ENCODE measurements at places on chromosomes 12 and 14.

- no peak for DNase-seq
- H3K4me1 ChIP-seq = peaks cover 12% of the 10 kb centered on the region
- H3K4me3 ChIP-seq = no peak overlapping the region
- H3K27me3 ChIP-seq = no peaks in the 10 kb centered on the region
- no peaks in the 10 kb centered on the region for H3K36me3 ChIP-seq
- H3K27ac ChIP-seq = no peak overlapping the region
Measured at GRCh38 chr12:45646851-45647581, 82.5 kb upstream of the ARID2 start.

DNA sequence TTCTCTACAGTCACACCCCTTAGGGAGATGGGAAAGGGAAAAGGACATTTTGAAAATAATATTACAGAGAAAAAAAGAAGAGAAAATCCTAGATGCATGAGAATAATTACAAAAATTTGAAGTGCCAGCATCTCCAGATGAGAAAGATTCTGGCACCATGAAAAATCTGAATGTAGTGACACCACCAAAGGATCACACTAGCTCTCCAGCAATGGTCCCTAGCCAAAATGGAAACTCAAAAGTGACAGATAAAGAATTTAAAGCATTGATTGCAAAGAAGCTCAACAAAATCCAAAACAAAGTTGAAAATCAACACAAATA is 27.4 kb upstream of the GARIN6 start:
- DNase-seq = no peak
- no peaks in the 10 kb centered on the region for H3K27me3 ChIP-seq
- H3K4me1 ChIP-seq = no peaks in the 10 kb centered on the region

DNA sequence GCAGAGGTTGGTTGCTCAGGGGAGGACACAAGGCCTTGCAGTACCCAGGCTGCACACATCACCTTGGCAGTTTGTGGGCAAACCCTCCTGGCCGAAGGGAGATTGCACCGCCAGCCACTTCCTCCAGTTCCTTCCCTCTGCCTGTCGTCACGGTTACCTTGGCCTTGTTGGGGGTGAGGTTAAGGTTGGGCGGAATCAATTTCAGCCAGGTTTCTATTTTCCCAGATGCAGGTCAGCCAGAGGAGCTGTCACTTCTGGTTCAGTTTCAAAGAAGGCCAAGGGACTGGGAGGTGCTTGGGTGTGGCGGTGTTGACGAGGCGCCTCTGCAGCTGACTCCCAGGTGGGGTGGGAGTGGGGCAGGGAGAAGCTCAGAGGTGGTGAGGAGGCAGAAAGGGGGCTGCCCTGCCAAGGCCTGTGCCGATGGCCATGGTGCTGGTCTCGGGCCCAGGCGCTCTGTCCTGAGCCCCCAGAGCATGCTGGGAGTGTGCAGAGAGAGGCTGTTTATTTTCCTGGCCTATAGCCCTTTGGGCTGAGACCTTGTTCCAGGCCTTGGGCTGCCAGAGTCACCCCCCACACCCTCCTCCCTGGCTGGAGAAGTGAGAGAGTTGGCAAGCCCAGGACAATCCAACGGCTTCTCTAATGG is 31.4 kb downstream of the JDP2 start:
- H3K4me1 ChIP-seq = no peaks in the 10 kb centered on the region
- H3K27ac ChIP-seq = no peak overlapping the region
- H3K36me3 ChIP-seq = no peaks in the 10 kb centered on the region
- no peak for DNase-seq
- H3K4me3 ChIP-seq = no peak overlapping the region

DNA sequence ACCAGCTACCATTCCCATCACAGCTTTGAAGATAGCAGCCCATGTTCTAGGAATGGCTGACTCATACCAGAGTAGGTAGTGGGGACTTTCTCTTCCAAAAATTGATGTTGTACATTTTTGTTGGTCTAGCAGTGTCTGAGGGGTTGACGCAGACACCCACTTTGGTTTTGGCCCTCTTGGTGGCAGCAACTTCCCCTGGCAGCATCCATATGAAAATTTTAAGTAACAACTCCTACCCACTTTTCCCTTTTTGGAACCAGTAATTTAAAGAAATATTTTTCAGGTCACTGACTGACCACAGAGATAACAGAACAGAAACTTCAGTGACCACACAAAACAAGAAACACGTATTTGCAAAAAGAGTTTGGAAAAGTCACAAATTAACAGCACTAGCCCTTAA is 162.0 kb upstream of the TMCC3 start:
- H3K27ac ChIP-seq = no peak overlapping the region
- H3K27me3 ChIP-seq = no peaks in the 10 kb centered on the region

DNA sequence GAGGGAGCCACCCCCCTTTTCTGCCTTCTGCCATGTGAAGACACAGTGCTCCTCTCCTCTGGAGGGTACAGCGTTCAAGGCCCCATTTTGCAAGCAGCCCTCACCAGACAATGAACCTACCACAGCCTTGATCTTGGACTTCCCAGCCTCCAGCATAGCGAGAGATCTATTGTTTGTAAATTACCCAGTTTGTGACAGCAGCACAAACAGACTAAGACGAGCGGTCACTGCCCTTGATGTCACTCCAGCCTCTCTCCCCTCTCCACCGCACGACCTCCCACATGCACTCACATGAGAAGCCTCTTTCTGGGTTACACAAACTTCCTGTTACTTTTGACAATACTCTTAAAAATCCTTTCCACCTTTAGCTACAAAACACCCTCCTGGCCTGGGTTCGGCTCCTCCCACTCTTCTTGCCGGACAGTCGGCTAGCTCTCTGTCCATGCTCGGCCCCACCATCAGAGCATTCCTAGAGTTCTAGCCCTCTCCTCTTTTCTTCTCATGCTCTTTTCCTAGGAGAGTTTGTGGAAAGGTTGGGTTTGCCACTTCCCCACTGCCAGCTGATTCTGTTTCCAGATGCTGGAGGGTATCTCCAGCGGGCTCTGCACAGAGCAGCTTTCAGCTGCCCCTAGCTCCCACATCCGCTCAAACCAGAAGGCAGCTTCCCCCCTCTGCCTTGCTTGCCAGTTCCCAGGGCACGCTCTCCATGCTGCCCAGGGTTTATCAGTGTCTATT is 124.3 kb downstream of the FOXN3 start:
- H3K4me3 ChIP-seq = no peak overlapping the region
- no peak for DNase-seq
- no peak overlapping the region for H3K27ac ChIP-seq
- no peaks in the 10 kb centered on the region for H3K36me3 ChIP-seq

DNA sequence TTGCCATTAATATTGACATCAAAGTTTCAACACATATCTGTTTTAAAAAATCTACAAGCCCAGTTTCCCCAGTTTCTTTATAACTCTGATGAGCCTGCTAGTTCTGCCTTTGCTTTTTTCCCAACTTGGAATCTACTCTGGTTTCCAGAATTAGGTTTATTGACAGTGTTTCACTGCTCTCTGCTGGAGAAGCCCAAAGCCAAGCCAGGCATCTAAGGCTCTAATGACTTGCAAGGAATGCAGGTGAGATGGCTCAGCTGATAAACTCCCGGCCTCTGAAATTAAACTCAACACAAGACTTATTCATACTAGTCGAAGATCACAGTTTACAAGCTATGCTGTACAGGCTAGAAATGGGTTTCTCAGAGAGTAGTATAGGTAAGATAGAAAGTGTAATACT is 54.3 kb downstream of the HMGA2 start:
- H3K27ac ChIP-seq = no peak overlapping the region
- DNase-seq = peak; percentile 44
- H3K4me1 ChIP-seq = peaks cover 79% of the 10 kb centered on the region
- no peak overlapping the region for H3K4me3 ChIP-seq
- H3K36me3 ChIP-seq = no peaks in the 10 kb centered on the region
- H3K27me3 ChIP-seq = no peaks in the 10 kb centered on the region

DNA sequence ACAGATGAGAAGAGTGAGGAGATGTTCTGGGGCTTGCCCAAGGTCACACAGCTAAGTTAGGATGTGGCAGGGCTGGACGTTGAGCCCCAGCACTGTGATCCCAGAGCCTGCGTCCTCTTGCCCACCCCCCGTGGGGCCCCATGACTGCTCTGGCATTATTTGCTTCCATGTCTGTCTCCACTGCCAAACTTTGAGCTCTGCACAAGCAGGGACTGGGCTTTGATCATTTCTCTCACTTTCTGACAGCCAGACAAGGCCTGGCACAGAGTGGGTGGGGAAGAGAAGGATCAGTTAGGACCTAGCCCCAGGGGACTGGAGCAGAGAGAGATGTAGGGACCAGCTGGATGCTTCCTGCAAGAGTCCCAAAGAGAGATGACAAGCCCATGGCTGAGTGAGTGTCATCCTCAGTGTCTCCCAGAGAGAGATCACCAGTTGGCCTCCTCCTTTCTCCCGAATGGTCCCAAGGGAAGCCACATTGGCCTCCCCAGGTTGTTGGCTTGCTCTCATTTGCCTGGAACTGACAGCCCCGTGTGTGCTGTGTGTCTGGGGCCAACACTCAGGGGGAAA is 126.7 kb upstream of the PWP1 start:
- H3K4me1 ChIP-seq = no peaks in the 10 kb centered on the region
- no peaks in the 10 kb centered on the region for H3K27me3 ChIP-seq
- H3K27ac ChIP-seq = no peak overlapping the region
- DNase-seq = no peak

GRCh38 chr12:124025661-124026060 is 52.6 kb downstream of the ZNF664 start:
- no peaks in the 10 kb centered on the region for H3K36me3 ChIP-seq
- H3K27ac ChIP-seq = no peak overlapping the region
- H3K4me3 ChIP-seq = no peak overlapping the region
- peaks cover 11% of the 10 kb centered on the region for H3K4me1 ChIP-seq
- no peak for DNase-seq

DNA sequence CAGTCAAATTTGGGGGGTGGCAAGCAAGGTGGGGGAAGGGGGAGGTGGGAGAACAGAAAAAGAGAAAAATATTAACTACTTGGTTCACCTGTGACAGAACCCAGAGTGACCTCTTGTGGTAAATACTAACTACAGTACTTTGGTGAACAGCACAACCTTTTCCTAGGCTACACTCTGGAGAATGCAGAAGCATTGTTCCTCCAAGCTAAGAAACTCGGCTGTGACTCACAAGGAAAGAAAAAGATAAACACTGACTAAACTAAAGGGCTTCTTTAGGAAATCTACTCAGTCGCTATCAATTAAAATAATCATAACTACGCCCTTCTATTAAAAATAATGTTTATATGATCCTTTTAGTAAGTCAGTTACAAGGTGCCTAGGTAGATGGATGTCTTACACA is 5.4 kb downstream of the KCNH5 start:
- no peak overlapping the region for H3K4me3 ChIP-seq
- H3K27me3 ChIP-seq = peaks cover 33% of the 10 kb centered on the region
- peaks cover 2% of the 10 kb centered on the region for H3K4me1 ChIP-seq
- no peaks in the 10 kb centered on the region for H3K36me3 ChIP-seq

GRCh38 chr14:106013879-106014376 is 487.5 kb downstream of the TMEM121 start:
- H3K4me1 ChIP-seq = no peaks in the 10 kb centered on the region
- no peak overlapping the region for H3K27ac ChIP-seq

DNA sequence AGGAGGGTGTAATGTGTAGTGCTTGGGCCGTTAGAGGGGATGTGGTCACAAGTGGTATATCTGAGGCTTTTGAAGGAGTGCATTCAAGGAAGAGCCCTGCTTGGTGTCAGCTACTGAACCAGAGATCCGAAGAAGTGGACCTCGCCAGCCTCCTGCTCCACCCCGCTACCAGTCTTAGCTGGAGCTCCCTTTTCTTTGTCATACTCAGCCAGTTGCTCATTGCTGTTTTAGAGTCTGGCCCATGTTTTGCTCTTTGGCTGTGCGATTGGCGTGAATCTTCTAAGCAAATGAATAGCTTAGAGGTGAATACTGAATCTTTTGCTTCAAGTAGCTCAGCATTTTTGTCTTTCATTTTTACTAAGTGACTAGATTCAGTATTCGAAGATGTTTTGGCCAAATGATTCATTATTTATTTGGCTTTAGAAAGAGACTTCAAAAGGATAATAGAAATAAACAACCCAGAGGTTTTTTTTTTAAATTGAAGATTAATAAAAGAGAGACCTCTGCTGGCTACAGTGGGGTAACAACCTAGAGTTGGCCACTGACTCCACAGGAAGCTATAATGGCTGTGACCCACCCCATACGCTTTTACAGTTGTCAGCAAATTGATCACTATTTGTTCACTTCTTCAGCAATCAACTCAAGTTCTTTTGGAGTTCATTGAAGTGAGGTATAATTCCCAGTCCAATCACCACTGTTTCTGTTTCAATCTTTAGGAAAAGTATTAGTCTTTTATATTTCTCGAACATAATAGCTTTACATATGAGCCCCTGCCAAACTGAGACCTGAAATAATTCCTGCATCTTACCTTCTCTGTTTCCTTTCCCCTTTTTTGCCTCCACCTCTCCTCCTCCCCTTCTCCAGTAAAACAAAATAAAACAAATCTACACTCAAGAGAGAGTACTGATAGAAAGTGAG is 19.9 kb downstream of the CDKN1B start:
- H3K4me1 ChIP-seq = peaks cover 13% of the 10 kb centered on the region
- peak; percentile 67 for DNase-seq
- no peak overlapping the region for H3K4me3 ChIP-seq
- no peaks in the 10 kb centered on the region for H3K27me3 ChIP-seq
- no peaks in the 10 kb centered on the region for H3K36me3 ChIP-seq
- peak overlapping the region; percentile 39 for H3K27ac ChIP-seq

DNA sequence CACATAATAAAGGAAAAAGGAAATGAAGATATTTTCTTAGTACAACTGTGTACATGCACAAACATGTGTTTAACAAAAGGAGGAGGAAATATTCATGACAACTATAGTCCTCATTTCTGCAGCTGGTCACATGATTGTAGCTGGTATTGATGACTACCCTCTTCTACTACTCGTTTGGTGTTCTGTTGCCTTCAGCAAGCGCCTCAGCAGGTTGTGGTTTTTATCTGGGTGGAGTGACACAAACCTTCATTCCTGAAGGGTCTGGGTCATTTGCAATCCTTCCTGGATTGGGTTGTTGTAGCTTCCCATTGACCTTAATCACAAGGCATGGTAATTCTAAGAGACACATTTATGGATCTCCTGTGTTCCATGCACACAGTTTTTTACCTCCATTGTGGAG is 1009.9 kb upstream of the USP15 start:
- no peaks in the 10 kb centered on the region for H3K4me1 ChIP-seq
- H3K27me3 ChIP-seq = no peaks in the 10 kb centered on the region
- H3K27ac ChIP-seq = no peak overlapping the region

- H3K36me3 ChIP-seq = no peaks in the 10 kb centered on the region
- no peak overlapping the region for H3K27ac ChIP-seq
- no peak for DNase-seq
- peaks cover 29% of the 10 kb centered on the region for H3K4me1 ChIP-seq
- H3K4me3 ChIP-seq = no peak overlapping the region
Measured at GRCh38 chr14:68677476-68677875, 115.4 kb downstream of the ZFP36L1 start.

DNA sequence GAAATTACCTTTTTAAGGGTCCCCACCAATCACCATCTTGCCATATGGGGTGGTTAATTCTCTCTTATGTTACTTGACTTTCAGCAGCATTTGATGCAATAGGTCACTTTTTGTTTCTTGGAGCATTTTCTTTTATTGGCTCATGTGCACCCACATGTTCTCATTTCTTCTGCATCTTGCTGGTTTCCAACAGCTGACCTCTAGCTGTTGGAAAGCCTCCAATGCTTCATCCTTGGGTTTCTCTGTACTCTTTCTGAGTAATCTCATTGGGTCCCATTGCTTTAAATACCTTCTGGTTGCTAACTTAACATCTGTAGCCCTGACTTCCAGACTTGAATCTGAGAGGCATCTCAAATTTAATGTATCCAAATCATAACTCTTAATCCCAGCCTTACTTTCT is 116.8 kb downstream of the CRADD start:
- DNase-seq = no peak
- H3K4me1 ChIP-seq = peaks cover 11% of the 10 kb centered on the region
- no peaks in the 10 kb centered on the region for H3K36me3 ChIP-seq
- no peak overlapping the region for H3K27ac ChIP-seq
- H3K4me3 ChIP-seq = no peak overlapping the region
- H3K27me3 ChIP-seq = no peaks in the 10 kb centered on the region

GRCh38 chr14:80636071-80636470 is 305.5 kb downstream of the CEP128 start:
- H3K27me3 ChIP-seq = no peaks in the 10 kb centered on the region
- DNase-seq = no peak
- no peaks in the 10 kb centered on the region for H3K36me3 ChIP-seq
- no peak overlapping the region for H3K4me3 ChIP-seq
